ENCODE measurements at places on chromosomes 1 and 21. TPM values are rescaled to one million over a fixed set of nuclear protein-coding genes. Genes with fewer than 3 reads are reported as not detected.

The OR2L3 gene
- total RNA-seq = not detected

The KRTAP19-1 gene
- total RNA-seq = not detected

The FAM229A gene
- 3.5 TPM for total RNA-seq

GRCh38 chr1:3500265-3500835, 45.9 kb downstream of the ARHGEF16 start:
- no peak for DNase-seq
- H3K27ac ChIP-seq = no peak overlapping the region
- no peaks in the 10 kb centered on the region for H3K27me3 ChIP-seq

DNA sequence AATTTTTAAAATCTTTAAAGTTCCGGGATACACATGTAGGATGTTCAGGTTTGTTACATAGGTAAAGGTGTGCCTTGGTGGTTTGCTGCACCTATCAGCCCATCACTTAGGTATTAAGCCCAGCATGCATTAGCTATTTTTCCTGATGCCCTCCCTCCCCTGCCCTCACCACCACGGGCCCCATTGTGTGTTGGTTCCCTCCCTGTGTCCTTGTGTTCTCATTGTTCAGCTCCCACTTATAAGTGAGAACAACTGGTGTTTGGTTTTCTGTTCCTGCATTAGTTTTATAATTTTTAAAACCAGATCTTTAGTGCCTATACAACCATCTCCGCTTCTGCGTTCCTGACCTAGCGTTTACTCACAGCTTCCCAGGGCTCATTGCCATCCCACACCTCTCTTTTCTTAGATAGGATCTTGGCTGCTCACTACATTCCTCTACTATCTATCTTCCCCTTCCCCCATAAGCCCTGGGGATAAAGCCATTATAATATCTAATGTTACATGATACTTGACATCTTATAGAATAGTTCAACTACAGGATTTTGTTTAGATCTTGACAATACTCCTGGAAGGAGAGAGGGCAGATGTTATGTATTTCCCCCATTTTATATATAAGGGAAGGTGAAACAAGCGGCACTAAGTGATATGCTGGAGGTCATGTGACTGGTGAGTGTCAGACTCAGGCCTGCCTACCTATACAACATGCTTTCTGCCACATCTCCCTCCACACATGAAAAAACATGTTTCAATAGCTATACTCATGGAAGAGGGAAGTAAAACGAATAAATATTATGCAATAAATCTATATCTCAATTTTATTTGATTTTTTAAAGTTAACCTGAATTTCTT, 52.3 kb upstream of the DNAJC6 start:
- DNase-seq = no peak
- H3K36me3 ChIP-seq = no peaks in the 10 kb centered on the region
- no peak overlapping the region for H3K27ac ChIP-seq

GRCh38 chr1:109794319-109795132, 30.8 kb upstream of the EPS8L3 start:
- H3K27me3 ChIP-seq = no peaks in the 10 kb centered on the region
- no peak for DNase-seq
- peaks cover 44% of the 10 kb centered on the region for H3K4me1 ChIP-seq
- no peak overlapping the region for H3K4me3 ChIP-seq
- no peaks in the 10 kb centered on the region for H3K36me3 ChIP-seq
- no peak overlapping the region for H3K27ac ChIP-seq

DNA sequence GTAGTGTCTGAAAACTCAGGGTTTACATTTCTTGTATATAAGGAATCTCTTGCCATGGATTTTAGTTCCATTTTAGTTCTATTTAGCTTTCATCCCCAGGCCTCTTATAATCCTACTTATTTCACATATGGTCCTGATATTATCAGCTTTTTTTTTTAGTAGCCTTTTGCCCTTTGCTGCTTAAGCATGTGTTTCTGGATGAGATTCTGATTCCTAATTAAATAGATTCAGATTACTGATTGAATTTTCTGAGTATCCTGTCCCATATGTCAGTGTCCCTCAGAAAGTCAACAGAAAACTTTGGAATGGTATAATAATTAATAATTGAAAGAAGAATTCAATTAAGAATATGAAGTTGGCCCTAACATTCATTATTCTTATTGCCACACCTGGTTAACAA, 134.7 kb upstream of the HOOK1 start:
- no peak overlapping the region for H3K4me3 ChIP-seq
- no peak for DNase-seq
- no peaks in the 10 kb centered on the region for H3K36me3 ChIP-seq
- peaks cover 20% of the 10 kb centered on the region for H3K4me1 ChIP-seq
- H3K27me3 ChIP-seq = no peaks in the 10 kb centered on the region
- no peak overlapping the region for H3K27ac ChIP-seq

DNA sequence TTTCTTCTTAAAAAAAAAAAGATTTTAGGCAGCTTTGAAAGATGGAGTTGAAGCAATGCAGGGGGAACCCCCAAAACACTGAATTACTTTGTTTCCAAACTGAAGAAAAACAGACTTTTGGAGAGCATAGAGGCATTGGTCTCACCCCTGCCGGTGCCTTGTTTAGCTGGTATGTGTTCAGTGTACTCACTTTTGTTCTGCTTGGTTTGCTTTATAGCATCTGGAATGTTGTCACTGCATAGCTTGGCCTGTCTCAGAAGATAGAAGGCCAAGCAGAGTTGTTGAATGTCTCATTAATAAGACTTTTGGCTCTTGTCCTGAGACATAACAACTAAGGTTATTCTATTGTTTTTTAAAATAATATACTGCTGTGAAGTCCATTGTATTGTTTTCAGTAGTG, 6.9 kb downstream of the THRAP3 start:
- peak; percentile 31 for DNase-seq
- H3K27ac ChIP-seq = no peak overlapping the region
- H3K27me3 ChIP-seq = no peaks in the 10 kb centered on the region
- H3K4me1 ChIP-seq = peaks cover 11% of the 10 kb centered on the region
- H3K4me3 ChIP-seq = no peak overlapping the region

DNA sequence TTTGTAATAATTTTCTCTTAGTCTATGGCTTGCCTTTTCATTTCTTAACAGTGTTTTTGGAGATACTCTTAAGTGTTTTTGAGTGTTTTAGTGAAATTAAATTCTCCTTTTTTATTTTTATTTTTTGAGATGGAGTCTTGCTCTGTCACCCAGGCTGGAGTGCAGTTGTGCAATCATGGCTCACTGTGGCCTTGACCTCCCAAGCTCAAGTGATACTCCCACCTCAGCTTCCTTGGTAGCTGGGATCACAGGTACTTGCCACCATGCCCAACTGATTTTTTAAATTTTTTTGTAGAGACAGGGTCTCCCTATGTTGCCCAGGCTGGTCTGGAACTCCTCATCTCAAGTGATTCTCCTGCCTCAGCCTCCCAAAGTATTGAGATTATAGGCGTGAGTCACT, 240.3 kb downstream of the PLPP3 start:
- H3K4me3 ChIP-seq = no peak overlapping the region
- H3K4me1 ChIP-seq = no peaks in the 10 kb centered on the region
- no peak for DNase-seq
- H3K27me3 ChIP-seq = no peaks in the 10 kb centered on the region
- H3K36me3 ChIP-seq = no peaks in the 10 kb centered on the region

All from astrocyte (in vitro differentiated cells and primary cell).